ENCODE measurements at places on chromosomes 13 and 19.
A peak's percentile ranks its signal among the peaks of the same experiment; 100 is the strongest.

GRCh38 chr13:50537029-50537428 lies 306.5 kb downstream of the DLEU7 start:
- DNase-seq: no peak

DNA sequence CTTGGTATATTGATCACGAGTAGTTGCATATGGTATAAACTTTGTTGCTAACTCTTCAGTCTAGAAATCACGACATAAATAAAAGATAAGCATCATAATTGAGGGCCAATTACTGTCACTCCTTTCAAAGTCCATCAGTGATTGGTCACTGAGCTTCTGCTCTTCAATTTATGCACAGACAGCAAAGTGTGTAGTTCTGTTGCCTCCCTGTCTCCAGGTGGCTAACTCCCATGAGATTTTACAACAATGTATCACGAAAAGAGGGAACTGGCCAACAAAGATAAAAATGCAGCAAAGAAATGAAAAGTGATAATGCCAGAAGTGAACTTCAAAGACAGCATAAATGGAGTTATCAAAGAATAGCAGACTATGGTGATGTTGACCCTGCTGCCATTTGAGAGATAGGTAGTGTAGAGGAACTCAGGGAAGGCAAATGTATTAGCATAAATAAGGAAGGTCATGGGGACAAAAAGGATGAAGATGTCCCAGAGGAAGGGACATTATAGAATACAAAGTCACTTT lies 12.7 kb upstream of the TNFSF14 start:
- DNase-seq: no peak

- DNase-seq: no peak
Measured at GRCh38 chr13:35763060-35763781, 286.7 kb upstream of the MAB21L1 start.

DNA sequence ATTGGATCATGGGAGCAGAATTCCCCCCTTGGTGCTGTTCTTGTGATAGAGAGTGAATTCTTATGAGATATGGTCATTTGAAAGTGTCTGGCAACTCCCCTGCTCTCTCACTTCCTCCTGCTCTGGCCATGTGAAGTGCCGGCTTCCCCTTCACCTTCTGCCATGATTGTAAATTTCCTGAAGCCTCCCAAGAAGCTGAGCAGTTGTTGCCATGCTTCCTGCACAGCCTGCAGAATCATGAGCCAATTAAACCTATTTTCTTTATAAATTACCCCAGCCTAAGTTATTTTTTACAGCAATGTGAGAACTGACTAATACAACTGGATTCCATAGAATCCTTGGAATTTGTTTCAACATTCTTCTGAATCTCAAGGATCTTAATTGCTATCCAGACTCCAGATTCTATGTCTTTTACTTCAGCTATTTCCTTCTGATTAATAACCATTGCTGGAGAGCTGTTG lies 328.1 kb downstream of the SLITRK5 start:
- DNase-seq: no peak

GRCh38 chr19:18112989-18113478 lies 15.5 kb downstream of the MAST3 start:
- peak; percentile 91 for DNase-seq

DNA sequence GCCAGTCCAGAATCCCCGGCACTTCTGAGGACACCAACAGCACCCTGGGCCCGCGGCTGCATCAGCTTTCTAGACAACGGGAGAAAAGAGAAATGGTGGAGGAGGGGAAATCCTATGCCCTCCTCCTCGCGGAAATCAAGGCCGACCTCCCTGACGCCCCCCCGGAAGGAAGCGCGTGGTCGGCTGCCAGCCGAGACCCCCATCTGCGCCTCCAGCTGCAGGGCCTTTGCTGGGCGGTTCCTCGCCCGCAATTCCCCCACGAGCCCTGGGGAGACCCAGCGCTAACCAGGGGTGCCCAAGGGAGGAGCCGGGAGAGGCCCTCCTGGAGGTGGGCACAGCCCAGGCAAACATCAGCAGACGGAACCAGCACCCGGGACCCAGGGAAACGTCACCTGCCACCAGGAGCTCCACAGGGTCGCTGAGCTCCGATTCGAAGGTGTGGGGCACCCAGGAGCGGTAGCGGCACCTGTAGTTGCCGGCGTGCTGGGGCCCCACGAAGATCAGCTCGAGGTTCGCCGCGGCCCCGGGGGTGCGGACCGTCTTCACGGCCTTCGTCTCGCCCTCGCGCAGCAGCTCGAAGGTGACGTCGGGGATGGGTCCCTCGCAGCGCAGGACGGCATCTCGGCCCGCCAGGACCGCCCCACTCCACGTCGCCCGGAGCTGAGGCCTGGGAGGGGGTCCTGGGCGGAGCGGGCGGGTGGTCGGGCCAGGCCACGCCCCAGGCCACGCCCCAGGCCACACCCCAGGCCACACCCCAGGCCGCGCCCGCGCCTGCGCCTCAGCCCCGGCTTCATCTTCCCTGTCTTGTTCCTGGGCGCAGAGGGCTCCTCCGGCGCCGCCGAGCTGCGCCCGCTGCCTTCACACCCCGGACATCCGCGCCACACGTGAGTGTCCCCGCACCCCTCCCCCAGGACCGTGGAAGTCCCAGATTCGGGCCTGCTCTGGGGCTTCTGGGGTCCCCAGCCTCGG lies 6.0 kb downstream of the A1BG start:
- DNase-seq: peak; percentile 69

DNA sequence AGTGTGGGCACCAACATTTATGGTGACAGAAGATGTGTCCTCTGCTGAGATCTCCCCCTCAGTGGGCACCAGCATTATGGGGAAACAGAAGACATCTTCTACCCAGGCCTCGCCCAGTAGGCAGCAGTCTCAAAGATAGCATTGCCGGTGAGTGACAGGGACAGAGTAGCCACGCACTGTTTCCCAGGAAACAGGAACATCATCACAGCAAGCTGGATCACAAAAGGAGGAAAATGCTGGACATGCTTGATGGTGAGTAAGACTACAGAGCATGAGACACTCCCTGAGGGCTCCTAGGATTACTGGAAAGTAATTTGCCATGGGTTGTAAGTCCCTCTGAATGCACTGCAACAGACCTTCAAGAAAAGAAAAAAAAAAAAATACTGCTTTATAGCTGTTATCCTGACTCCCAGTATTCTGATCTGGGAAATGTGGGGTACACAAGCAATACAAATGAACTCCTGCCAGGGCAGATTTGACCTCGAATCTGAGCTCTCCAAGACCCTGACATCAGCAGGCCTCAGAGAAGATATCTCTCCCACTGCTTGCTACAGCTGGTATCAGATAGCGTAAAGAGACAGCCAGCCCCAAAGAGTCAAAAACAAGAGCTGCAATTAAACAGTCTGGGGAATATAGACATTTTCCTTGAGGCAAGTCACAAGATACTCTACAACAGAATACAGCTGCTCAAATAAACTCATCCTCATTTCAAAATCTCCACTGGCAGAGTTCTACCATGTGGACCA lies 180.4 kb downstream of the RBM26 start:
- DNase-seq: no peak

GRCh38 chr19:15404097-15404779 lies 14.6 kb downstream of the AKAP8L start:
- DNase-seq: peak; percentile 36

DNA sequence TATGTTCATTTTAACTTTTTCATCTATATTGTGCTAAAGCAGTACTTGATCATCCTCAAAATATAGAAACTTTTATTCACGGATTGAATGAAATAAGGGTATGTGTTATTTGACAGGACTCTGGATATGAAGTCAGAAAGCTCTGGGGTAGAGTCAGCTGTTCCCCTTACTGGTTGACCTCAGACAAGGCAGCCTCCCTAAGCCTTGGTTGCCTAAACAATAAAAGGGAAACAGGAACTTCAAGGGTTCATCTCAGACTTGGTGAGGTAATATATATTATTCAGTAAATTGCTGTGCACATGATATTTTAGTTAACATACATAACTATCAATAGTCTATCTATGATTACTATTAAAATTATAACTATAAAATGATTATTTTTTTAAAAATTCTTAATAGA lies 13.6 kb downstream of the POLR1D start:
- no peak for DNase-seq

GRCh38 chr19:1582201-1582600 lies 10.5 kb downstream of the MBD3 start:
- DNase-seq: no peak

DNA sequence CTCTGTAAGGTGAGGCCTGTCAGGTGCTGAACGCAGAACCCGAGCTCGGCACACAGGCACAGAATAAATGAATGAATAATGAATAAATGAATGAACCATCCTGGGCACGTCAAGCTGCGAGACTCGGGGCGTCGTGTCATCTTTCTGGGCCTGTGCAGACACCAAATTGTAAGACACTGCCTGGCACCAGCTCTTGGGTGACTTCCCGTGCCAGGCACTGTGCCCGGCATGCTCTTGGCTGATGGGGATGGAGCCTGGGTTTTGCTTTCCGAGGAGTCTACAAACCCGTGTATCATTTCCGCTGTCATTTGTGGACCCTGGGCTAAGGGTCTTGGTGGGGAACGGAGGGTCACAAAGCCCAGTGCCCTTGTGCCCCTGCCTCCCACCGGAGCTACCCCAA lies 43.9 kb downstream of the CELF5 start:
- peak; percentile 42 for DNase-seq

DNA sequence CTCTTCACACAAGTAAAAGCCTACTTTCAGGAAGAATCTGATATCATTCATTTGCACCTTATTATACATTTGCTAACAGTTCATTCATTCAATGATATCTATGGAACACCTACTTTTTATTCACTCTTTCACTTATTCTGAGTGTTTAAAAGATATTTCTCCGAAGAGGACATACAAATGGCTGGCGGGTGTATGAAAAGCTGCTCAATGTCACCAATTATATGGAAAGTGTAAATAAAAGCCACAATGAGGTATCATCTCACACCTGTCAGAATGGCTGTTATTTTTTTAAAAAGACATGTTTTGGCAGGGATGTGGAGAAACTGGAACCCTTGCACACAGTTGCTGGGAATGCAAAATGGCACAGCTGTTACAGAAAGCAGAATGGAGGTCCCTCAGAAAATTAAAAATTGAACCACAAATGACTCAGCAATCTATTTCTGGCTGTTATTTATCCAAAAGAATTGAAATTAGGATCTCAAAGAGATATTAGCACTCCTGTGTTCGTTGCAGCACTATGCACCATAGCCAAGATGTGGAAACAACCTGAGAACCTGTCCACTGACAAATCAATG lies 127.6 kb upstream of the IRS2 start:
- no peak for DNase-seq

- DNase-seq: peak; percentile 67
Measured at GRCh38 chr13:102724923-102725322, 30.1 kb upstream of the METTL21C start.
